ENCODE measurements at places on chromosomes 12 and 14.

DNA sequence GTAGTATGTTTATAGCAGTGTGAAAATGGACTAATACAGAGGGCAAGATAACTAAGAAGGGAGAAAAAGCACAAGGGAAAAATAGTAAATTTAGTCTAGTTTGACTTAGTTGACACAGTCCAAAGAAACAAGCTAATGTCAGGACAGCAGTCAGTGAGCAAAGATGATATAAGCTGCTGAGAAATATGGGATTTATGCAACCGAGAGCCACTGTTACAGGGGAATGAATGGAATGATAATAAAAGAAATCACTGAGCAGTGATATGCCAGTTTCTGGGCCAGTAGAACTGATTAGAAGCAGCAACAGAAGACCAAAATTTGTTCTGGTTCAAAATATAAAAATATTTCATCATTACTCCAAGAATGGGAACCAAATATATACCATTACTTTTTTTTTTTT lies 60.1 kb downstream of the R3HDM2 start:
- no peak for DNase-seq

GRCh38 chr14:36319899-36320199 lies 588 bp downstream of the MBIP start:
- no peak for DNase-seq

DNA sequence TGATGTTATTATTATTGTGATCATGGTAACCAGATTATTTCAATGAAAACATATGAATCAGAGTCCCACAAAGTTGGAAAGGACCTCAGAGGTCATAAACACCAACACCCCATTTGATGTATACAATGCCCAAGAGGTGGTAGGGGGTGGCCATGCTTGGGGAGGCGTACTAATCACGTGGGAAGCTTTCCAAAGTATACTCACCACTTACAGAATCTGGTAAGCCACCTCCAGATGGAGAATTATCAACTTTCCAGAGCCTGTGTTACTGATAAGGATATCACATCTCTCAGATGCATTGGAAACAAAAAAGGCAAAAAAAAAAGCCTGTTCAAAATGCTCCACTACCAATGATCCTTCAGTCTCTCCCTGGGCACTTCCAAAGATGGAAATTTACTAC lies 8.4 kb downstream of the DAD1 start:
- no peak for DNase-seq

GRCh38 chr14:34111953-34112352 lies 161.1 kb upstream of the EGLN3 start:
- DNase-seq: no peak
